ENCODE measurements at places on chromosomes 7 and 10. TPM values are rescaled to one million over a fixed set of nuclear protein-coding genes. Genes with fewer than 3 reads are reported as not detected.
A peak's percentile ranks its signal among the peaks of the same experiment; 100 is the strongest.

DNA sequence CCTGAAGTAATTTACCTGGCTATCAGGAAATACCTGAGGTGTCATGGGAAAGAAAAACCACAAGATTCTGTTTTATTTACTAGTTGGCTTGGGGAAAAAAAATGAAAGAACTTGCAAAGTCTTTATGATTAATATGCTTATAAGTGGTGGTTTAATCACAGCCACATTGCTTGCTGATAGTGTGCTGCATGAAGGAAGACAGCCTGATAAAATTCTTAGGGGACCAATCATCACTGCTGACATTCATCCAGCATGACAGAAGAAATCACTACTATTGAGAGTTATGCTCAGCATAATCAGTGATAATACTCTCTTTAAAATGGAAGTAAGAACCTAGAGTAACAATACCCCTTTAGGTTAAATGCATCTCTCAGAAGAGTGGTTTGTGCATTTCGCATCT, 150.2 kb upstream of the LRRN3 start:
- no peak for DNase-seq
- H3K27me3 ChIP-seq, result no peaks in the 10 kb centered on the region
- H3K4me3 ChIP-seq, result no peak overlapping the region
- no peaks in the 10 kb centered on the region for H3K4me1 ChIP-seq
- H3K36me3 ChIP-seq, result no peaks in the 10 kb centered on the region

DNA sequence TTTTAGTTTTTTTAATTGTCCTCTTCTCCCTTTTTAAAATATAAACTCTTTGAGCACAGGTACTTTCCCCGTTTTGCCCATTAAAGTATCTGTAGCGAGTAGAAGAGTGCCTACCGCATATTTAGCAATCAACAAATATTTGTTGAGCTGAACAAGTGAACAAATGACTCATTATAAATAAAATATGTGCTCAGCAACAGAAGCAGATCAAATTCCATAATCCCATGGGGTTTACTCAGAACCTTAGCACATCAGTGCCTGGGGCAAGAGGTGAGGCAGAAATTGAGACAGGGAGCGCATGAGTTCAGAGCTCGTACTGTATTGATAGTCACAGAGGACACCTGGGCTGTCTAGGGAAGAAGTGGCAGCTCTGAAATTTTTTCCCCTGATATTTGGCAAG, 161.0 kb downstream of the SEM1 start:
- DNase-seq, result no peak
- H3K27ac ChIP-seq, result peak overlapping the region; percentile 73
- no peak overlapping the region for H3K4me3 ChIP-seq
- H3K36me3 ChIP-seq, result no peaks in the 10 kb centered on the region

DNA sequence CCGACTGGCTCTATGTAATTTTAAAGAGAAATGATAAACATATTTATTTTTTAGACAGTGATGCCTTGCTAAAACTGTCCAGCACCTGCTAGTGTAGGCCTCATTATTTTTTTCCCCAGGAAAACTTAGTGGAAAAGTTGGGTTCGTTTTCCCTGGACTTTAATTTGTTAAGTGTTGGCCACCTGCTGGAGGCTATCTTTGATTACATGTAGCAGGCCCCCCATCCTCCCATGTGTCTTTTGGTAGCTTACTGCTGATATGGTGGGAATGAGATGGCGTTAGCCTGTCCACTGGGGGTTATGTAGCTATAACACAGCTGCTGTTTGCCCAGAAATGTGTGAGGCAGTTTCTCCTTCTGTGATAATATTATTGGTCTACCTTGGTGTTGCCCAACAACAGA, 265.0 kb downstream of the SORCS3 start:
- H3K27me3 ChIP-seq, result no peaks in the 10 kb centered on the region
- no peaks in the 10 kb centered on the region for H3K4me1 ChIP-seq
- no peaks in the 10 kb centered on the region for H3K36me3 ChIP-seq
- no peak overlapping the region for H3K27ac ChIP-seq
- H3K4me3 ChIP-seq, result no peak overlapping the region
- DNase-seq, result no peak

DNA sequence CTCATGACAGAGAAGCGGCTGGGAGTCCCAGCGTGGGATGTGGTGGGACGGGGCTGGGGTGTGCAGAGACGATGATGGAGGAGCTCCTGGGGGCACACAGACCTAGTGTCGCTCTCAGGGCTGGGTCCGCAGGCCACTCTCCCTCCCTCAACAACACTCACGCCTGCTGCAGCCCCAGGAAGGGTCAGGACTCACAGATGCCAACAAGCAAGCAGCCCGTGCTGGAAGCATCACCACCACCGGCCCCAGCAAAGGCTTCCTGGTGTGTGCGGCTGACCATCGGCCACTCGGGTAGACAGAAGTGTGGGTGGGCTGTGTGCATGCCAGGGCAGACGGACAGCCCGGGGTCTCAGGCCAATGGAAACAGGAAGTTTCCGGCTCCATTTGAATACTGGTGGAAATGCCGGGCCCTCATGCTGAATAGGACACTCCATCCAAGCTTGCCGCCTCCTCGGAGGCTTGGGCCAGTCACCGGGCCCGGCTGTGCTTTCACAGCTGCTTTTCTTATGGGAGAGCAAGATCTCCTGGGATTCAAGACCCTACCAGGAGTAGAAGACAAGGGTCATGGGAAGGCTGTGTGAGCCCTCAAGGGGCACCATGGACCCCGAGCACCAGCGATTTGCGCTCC, 178.1 kb downstream of the ELFN1 start:
- no peaks in the 10 kb centered on the region for H3K36me3 ChIP-seq
- H3K4me3 ChIP-seq, result no peak overlapping the region
- no peaks in the 10 kb centered on the region for H3K27me3 ChIP-seq
- H3K27ac ChIP-seq, result no peak overlapping the region

The WIPF3 gene
- 0.14 TPM for total RNA-seq

DNA sequence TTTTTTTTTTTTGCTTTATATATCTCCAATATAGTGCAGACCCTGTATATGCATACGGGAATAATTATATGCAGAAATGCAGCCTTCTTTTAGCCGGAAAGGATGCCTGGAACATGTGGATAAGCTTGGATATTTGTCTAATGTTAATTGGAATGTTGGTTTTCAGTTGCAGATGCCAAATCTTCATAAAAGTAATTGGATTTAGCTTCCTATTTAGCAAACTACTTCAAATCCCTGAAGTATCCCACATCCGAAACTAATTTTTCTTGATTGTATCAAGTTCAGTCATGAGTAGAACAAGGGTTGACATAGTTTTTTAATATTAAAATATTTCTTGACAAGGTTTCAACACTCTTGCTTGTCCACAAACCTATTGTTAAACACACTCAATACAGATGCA, 281.7 kb downstream of the BBS9 start:
- H3K4me1 ChIP-seq, result no peaks in the 10 kb centered on the region
- H3K36me3 ChIP-seq, result no peaks in the 10 kb centered on the region
- H3K4me3 ChIP-seq, result no peak overlapping the region
- no peak for DNase-seq
- H3K27me3 ChIP-seq, result no peaks in the 10 kb centered on the region
- no peak overlapping the region for H3K27ac ChIP-seq

The HOXA10 gene
- 0.08 TPM for total RNA-seq

The STYXL1 gene
- total RNA-seq, result 16.7 TPM

- H3K4me3 ChIP-seq, result no peak overlapping the region
- H3K4me1 ChIP-seq, result no peaks in the 10 kb centered on the region
- no peak for DNase-seq
- no peak overlapping the region for H3K27ac ChIP-seq
Observed at GRCh38 chr10:18399158-18399557, 252.2 kb downstream of the NSUN6 start.

The NXPH1 gene
- not detected for total RNA-seq

The HOXA3 gene
- total RNA-seq, result 0.28 TPM

The CCDC3 gene
- 6.5 TPM for total RNA-seq

The TAF6 gene
- 16.1 TPM for total RNA-seq

GRCh38 chr7:30420662-30421061, 57.9 kb downstream of the NOD1 start:
- H3K4me1 ChIP-seq, result no peaks in the 10 kb centered on the region
- no peak overlapping the region for H3K27ac ChIP-seq
- DNase-seq, result no peak
- H3K36me3 ChIP-seq, result no peaks in the 10 kb centered on the region
- no peaks in the 10 kb centered on the region for H3K27me3 ChIP-seq

DNA sequence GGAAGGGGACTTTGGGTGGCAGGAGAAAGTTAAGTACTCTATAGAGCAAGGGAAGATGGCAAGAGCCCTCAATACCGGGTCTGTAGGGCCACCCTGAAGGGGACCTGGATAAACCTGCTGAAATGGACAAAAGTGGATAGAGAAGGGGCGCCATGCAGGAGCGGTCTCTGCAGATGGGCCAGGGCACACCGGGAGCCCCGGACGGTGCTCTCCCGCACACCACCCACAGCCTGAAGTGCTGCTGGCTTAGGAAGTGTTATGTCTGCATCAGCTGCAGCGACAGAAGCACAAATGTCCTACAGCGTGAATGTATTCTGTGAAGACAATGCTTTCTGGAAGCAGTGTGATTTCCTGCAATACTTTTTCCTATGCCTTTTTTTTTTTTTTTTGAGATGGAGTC, 37.7 kb downstream of the BRI3 start:
- H3K4me3 ChIP-seq, result no peak overlapping the region

The FOXI2 gene
- not detected for total RNA-seq

- no peaks in the 10 kb centered on the region for H3K27me3 ChIP-seq
- H3K4me3 ChIP-seq, result no peak overlapping the region
- H3K36me3 ChIP-seq, result peaks cover 2% of the 10 kb centered on the region
- no peak overlapping the region for H3K27ac ChIP-seq
Observed at GRCh38 chr7:73707045-73707631, 12.3 kb downstream of the STX1A start.

- no peaks in the 10 kb centered on the region for H3K27me3 ChIP-seq
- no peak overlapping the region for H3K27ac ChIP-seq
- no peak for DNase-seq
- H3K36me3 ChIP-seq, result no peaks in the 10 kb centered on the region
- no peak overlapping the region for H3K4me3 ChIP-seq
- H3K4me1 ChIP-seq, result no peaks in the 10 kb centered on the region
Observed at GRCh38 chr7:36686499-36686898, 37.8 kb downstream of the AOAH start.

GRCh38 chr10:89309156-89310055, 7.6 kb downstream of the IFIT2 start:
- no peaks in the 10 kb centered on the region for H3K4me1 ChIP-seq
- no peak overlapping the region for H3K27ac ChIP-seq
- H3K27me3 ChIP-seq, result no peaks in the 10 kb centered on the region
- no peak overlapping the region for H3K4me3 ChIP-seq
- no peak for DNase-seq
- peaks cover 18% of the 10 kb centered on the region for H3K36me3 ChIP-seq

DNA sequence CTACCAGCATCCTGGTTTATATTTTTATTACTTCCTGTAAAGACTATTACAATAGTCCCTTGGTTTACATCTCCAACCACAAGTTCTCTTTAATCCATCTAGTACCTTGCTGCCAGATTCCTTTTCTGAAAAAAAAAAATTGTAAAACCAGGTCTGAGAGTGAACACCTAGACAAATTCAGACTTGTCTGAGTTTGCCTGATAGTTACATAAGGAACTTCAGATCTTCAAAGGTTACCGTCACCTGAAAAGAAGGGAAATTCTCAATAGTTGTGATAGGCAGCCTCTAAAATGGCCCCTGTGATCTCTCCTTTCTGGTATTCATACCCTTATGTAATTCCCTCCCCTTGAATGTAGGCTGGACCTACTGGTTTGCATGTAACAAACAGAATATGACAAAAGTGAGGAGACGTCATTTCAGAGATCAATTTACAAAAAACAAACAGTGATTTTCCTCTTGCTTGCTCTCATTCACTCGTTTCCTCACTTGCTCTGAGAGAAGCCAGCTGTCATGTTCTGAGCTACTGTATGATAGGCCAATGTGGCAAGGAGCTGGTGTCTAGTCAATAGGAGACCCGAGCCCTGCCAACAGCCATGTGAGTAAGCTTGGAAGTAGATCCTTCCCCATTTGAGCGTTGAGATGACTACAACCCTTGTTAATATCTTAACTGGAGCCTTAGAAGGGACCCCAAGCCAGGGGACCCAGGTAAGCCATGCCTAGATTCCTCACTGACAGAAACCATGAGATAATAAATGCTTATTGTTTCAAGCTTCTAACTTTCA, 110.9 kb upstream of the LSM8 start:
- H3K4me1 ChIP-seq, result no peaks in the 10 kb centered on the region
- no peak overlapping the region for H3K4me3 ChIP-seq
- no peaks in the 10 kb centered on the region for H3K27me3 ChIP-seq
- DNase-seq, result no peak

The PNLIPRP3 gene
- total RNA-seq, result not detected

GRCh38 chr10:64345856-64346255, 824.7 kb downstream of the REEP3 start:
- H3K4me1 ChIP-seq, result no peaks in the 10 kb centered on the region
- no peak for DNase-seq

The MALRD1 gene
- total RNA-seq, result 0.37 TPM

The CHST15 gene
- total RNA-seq, result 16.5 TPM

The HIPK2 gene
- total RNA-seq, result 48.8 TPM

DNA sequence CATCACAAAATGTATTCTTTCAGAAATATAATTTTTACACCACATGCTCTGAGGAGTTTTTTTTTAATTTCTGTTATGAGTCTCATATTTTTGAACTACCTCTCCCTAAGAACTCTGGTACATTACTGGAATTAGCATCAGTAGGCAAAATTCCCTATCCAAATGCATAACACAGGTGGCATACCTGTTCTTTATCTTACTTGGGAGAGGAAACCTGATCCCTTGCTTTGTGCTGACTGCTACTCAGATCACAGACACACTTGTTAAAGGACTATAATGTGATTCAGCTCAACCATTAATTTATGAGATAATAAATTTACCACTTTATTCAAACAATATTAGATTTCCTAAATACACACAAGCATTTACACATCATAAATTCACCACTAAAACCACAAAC, 617.2 kb downstream of the GRM8 start:
- no peaks in the 10 kb centered on the region for H3K36me3 ChIP-seq
- no peaks in the 10 kb centered on the region for H3K4me1 ChIP-seq
- no peaks in the 10 kb centered on the region for H3K27me3 ChIP-seq
- no peak overlapping the region for H3K4me3 ChIP-seq

DNA sequence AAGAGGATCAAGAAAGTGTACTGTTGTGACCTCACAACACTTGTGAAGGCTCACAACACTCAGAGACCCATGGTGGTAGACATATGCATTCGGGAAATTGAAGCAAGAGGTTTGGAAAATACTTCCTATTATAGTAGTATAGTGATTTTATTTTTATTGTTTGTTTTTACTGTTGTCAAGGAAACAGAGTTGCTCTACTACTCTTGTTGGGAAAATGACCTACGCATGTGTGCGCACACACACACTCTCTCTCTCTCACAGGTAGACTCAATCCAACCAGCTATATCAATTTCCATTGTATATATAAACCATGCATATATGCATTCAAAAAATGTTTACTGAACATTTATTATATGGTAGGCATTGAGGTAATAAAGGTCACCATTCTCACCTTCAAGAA, 63.7 kb upstream of the PRR15 start:
- H3K4me3 ChIP-seq, result no peak overlapping the region
- no peak overlapping the region for H3K27ac ChIP-seq
- peaks cover 7% of the 10 kb centered on the region for H3K4me1 ChIP-seq
- no peaks in the 10 kb centered on the region for H3K36me3 ChIP-seq
- DNase-seq, result no peak

- peak; percentile 48 for DNase-seq
- H3K4me3 ChIP-seq, result peak overlapping the region; percentile 66
- H3K27me3 ChIP-seq, result no peaks in the 10 kb centered on the region
- peaks cover 16% of the 10 kb centered on the region for H3K4me1 ChIP-seq
- H3K27ac ChIP-seq, result peak overlapping the region; percentile 95
Observed at GRCh38 chr7:156515911-156516790, 124.4 kb upstream of the RNF32 start.
